Calu3 (cell line): ENCODE measurements at places on chromosomes 2 and 18. TPM values are rescaled to one million over a fixed set of nuclear protein-coding genes. Genes with fewer than 3 reads are reported as not detected.

Gene ACOXL
- total RNA-seq = 2.4 and 2.7 TPM in 2 replicates

Gene LYG1
- 2.3 and 3.5 TPM in 2 replicates for total RNA-seq

Gene SPAG16
- 29.2 and 30.2 TPM in 2 replicates for total RNA-seq

Gene TUBA4B
- total RNA-seq = not detected in 2 replicates

Gene PRKAG3
- total RNA-seq = not detected in 2 replicates

Gene TXNDC2
- total RNA-seq = not detected in 2 replicates

- peak overlapping the region; percentile 5 for H3K4me3 ChIP-seq
- H3K36me3 ChIP-seq = peaks cover 7% of the 10 kb centered on the region
- no peak for DNase-seq
- H3K27ac ChIP-seq = peak overlapping the region; percentile 77
- peaks cover 52% of the 10 kb centered on the region for H3K4me1 ChIP-seq
- H3K27me3 ChIP-seq = no peaks in the 10 kb centered on the region
These were observed 102.2 kb downstream of the ALPK2 start for GRCh38 chr18:58526425-58527284.

DNA sequence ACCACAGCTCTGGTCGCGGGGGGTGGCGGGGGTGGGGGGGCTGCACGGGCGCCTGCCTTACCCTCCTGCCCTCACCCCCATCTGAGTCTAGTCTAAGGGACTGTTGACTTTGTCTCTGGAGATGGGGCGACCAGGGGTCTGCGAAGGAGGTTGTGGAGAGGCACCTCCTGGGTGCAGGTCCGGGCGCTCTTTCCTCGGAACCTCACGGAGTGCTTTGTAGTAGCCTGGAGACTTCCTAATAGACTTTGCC, 141.3 kb downstream of the MEIS1 start:
- no peak for DNase-seq
- H3K36me3 ChIP-seq = peaks cover 27% of the 10 kb centered on the region
- H3K4me1 ChIP-seq = peaks cover 26% of the 10 kb centered on the region
- H3K27me3 ChIP-seq = peaks cover 22% of the 10 kb centered on the region
- H3K27ac ChIP-seq = peak overlapping the region; percentile 56

DNA sequence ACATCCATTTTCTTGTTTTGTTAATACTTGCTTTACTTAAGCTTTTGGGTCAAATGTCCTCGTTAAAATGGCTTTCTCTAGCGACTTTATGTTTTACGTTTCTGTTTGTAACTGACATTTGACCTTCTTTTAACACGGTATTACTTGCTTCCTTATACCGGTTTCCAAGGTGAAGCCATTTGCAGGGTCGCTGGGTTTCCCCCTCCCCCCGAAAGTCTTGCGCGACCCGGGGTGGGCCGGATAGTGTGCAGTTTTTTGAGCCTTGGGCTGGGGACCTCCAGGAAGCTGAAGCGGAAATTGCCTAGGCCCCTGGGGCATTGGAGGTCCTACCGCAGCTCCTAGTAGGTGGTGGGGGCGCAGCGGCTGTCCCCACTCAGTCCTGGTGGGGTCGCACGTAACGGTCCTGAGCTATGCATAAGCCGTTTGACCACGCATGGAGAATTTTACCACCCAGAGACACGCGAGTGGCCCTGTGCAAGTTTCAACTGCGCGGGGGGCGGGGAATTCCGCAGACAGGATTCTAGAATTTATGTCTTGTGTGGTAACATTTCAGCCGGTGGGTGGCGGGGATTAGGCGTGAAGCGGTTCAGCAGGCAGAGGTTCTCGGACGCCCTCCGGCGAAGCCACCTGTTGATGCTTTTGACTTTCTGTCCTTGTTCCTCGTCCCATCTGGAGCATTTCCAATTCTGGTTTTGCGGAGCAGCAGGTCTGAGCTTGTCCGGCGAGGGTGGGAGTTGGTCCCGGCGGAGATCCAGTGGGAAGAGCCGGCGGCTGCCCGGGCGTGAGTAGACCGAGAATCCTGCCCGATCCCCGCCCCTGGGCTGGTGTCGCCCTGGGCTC, 2.4 kb downstream of the CFLAR start:
- peak overlapping the region; percentile 71 for H3K4me3 ChIP-seq
- H3K27ac ChIP-seq = peak overlapping the region; percentile 99
- H3K27me3 ChIP-seq = no peaks in the 10 kb centered on the region
- peaks cover 94% of the 10 kb centered on the region for H3K36me3 ChIP-seq
- peaks cover 39% of the 10 kb centered on the region for H3K4me1 ChIP-seq

- peaks cover 24% of the 10 kb centered on the region for H3K4me1 ChIP-seq
- no peaks in the 10 kb centered on the region for H3K36me3 ChIP-seq
- no peak overlapping the region for H3K4me3 ChIP-seq
- DNase-seq = no peak
- no peaks in the 10 kb centered on the region for H3K27me3 ChIP-seq
These were observed 48.7 kb downstream of the FMNL2 start for GRCh38 chr2:152383702-152384101.

DNA sequence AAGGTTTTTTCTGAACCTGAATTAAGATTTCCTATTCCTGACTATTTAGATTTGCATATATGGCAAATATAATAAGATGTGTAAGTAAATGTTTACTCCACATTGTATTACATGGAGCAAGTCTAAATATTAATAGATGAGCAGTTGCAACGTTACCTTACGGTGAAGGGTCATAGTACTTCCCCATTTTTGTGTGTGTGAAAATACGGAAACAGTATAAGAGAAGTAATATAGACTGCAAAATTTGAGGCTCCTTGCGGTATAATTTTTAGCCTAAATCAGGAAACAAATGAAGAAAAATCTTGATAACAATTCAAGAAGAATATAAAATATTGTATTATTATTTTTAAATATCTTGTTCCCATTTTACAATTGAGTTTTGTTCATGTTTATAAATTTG, 434.2 kb downstream of the GRB14 start:
- H3K27me3 ChIP-seq = no peaks in the 10 kb centered on the region
- DNase-seq = no peak
- no peaks in the 10 kb centered on the region for H3K36me3 ChIP-seq

GRCh38 chr2:125746321-125747164, 909.4 kb upstream of the GYPC start:
- H3K27ac ChIP-seq = no peak overlapping the region
- no peak overlapping the region for H3K4me3 ChIP-seq
- no peaks in the 10 kb centered on the region for H3K36me3 ChIP-seq

DNA sequence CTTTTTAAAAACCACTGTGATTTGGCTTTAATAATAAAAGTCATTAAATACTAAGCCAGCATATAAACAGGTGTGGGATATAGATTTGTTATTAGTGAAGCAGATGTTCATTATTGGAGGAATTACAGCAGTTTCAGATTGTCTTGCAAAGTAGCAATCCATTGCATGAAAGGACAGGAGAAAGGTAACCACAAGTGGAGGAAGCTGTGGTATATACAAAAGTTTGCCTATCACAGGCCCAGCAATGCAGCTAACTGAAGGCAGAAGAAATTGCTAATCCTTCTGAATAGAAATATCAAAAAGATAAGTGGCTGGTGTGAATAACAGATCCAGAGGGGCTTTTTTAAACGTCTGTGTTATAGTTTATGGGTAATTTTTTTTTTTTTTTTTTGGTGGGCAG, 199.4 kb downstream of the ZNF385B start:
- no peaks in the 10 kb centered on the region for H3K36me3 ChIP-seq
- DNase-seq = no peak
- no peaks in the 10 kb centered on the region for H3K27me3 ChIP-seq
- H3K4me3 ChIP-seq = no peak overlapping the region
- no peaks in the 10 kb centered on the region for H3K4me1 ChIP-seq

DNA sequence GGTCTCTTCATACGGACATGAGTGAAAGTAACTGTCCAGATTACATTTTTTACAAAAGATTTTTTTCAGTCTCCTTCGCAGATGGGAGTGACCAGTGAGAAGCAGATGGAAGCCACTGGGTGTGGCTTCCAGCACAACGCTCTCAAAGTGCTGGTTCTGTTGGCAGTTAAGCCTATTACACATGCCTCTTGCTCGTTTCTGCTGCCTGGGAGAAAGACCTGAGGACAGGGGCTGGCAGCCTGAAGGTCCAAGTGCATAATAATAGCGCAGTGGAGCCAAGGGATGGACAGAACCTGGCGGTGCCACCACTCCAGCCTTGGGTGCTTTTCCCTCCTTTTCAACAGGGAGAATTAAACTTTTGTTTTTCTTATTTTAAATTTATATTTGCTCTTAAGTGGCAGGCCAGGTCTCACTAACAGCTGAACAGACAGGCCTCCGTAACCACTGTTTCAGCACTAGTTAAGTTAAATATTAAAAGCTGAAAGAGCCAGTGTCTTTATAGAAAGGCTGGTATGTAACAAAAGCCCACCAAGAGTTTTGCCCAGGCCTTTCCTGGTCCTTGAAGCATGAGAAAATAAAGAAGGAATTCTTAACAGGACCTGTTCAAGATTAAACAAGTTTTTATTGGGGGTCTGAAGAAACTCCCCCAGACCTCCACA, 1.2 kb upstream of the SKA1 start:
- H3K27me3 ChIP-seq = no peaks in the 10 kb centered on the region
- H3K4me1 ChIP-seq = peaks cover 14% of the 10 kb centered on the region
- peak overlapping the region; percentile 85 for H3K4me3 ChIP-seq
- DNase-seq = no peak
- peak overlapping the region; percentile 97 for H3K27ac ChIP-seq

- peak overlapping the region; percentile 59 for H3K27ac ChIP-seq
- H3K4me1 ChIP-seq = peaks cover 8% of the 10 kb centered on the region
- H3K36me3 ChIP-seq = peaks cover 4% of the 10 kb centered on the region
- H3K4me3 ChIP-seq = no peak overlapping the region
- no peak for DNase-seq
These were observed 62.5 kb downstream of the RPIA start for GRCh38 chr2:88753833-88754584.
